ENCODE measurements at places on chromosomes 1 and 21. TPM values are rescaled to one million over a fixed set of nuclear protein-coding genes. Genes with fewer than 3 reads are reported as not detected.

GRCh38 chr1:180881806-180882509 lies 30.7 kb upstream of the KIAA1614 start:
- H3K4me3 ChIP-seq = no peak overlapping the region
- H3K36me3 ChIP-seq = no peaks in the 10 kb centered on the region
- H3K27me3 ChIP-seq = no peaks in the 10 kb centered on the region
- H3K4me1 ChIP-seq = no peaks in the 10 kb centered on the region

- H3K4me3 ChIP-seq = no peak overlapping the region
- H3K4me1 ChIP-seq = no peaks in the 10 kb centered on the region
- no peak for DNase-seq
- H3K36me3 ChIP-seq = no peaks in the 10 kb centered on the region
These were observed 330.4 kb downstream of the AJAP1 start for GRCh38 chr1:4984841-4985240.

DNA sequence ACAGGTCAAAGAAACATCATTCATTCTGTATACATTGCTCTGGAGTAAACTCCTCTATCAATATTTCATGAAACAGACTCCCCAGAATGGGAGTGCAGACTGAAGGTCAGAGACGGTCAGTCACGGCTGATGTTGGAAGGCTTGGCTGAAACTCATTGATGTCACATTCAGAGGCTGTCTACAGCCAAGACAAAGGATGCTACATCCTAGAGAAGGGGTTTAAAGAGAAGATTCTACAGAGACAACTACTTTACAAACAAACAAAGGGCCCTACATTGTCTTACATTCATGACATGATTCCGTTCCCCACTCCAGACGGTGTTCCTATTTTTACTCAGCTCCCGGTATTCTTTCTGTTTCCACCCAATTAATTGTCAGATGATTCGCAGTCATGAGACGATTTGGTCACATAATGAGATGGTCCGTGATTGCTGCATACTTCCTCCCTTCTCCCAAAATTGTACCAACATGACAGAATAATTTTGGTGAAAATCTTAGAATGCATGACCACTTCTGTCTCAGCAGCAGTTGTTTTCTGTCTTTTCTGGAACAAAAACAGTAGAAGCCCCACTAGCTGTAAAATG lies 73.8 kb upstream of the VAV3 start:
- H3K27me3 ChIP-seq = no peaks in the 10 kb centered on the region
- H3K4me1 ChIP-seq = peaks cover 9% of the 10 kb centered on the region
- H3K27ac ChIP-seq = no peak overlapping the region
- no peak overlapping the region for H3K4me3 ChIP-seq
- H3K36me3 ChIP-seq = no peaks in the 10 kb centered on the region
- no peak for DNase-seq

GRCh38 chr1:230169454-230170152 lies 102.6 kb downstream of the GALNT2 start:
- no peaks in the 10 kb centered on the region for H3K36me3 ChIP-seq
- H3K27me3 ChIP-seq = no peaks in the 10 kb centered on the region
- H3K27ac ChIP-seq = no peak overlapping the region

- no peak overlapping the region for H3K4me3 ChIP-seq
- H3K36me3 ChIP-seq = no peaks in the 10 kb centered on the region
- peaks cover 66% of the 10 kb centered on the region for H3K4me1 ChIP-seq
- DNase-seq = no peak
- H3K27me3 ChIP-seq = no peaks in the 10 kb centered on the region
These were observed 18.7 kb upstream of the CSF1 start for GRCh38 chr1:109891930-109892329.

GRCh38 chr1:162383091-162383490 lies 1.6 kb downstream of the C1orf226 start:
- DNase-seq = no peak
- no peaks in the 10 kb centered on the region for H3K27me3 ChIP-seq
- no peaks in the 10 kb centered on the region for H3K4me1 ChIP-seq
- H3K27ac ChIP-seq = no peak overlapping the region

GRCh38 chr1:20891091-20891490 lies 104.0 kb upstream of the HP1BP3 start:
- H3K27ac ChIP-seq = no peak overlapping the region
- H3K36me3 ChIP-seq = peaks cover 42% of the 10 kb centered on the region
- no peaks in the 10 kb centered on the region for H3K27me3 ChIP-seq
- H3K4me1 ChIP-seq = no peaks in the 10 kb centered on the region
- no peak overlapping the region for H3K4me3 ChIP-seq

- no peaks in the 10 kb centered on the region for H3K36me3 ChIP-seq
- no peaks in the 10 kb centered on the region for H3K27me3 ChIP-seq
- no peaks in the 10 kb centered on the region for H3K4me1 ChIP-seq
- DNase-seq = no peak
- no peak overlapping the region for H3K4me3 ChIP-seq
These were observed 340.1 kb downstream of the SETD4 start for GRCh38 chr21:35720208-35720731.

DNA sequence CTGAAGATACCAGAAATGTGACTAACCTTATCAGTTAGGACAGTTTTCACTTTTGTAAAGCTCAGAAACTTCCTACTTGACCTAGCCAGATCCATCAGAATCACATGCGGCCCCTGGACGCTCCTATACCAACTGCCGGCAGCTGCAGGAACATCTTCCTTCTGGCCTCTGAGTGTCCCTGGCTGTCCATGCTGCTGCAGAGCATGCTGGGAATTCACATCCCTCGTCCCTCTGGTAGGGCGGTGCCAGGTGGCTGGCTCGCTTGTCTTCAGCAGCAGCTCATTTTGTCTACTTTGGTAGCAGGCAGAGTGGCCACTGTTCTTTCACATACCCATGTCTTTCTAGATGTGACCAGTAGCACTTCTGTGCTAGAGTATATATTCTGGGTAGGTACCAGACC lies 34.4 kb downstream of the HHAT start:
- no peak overlapping the region for H3K4me3 ChIP-seq
- DNase-seq = no peak
- no peaks in the 10 kb centered on the region for H3K36me3 ChIP-seq
- H3K4me1 ChIP-seq = peaks cover 5% of the 10 kb centered on the region
- H3K27me3 ChIP-seq = no peaks in the 10 kb centered on the region
- no peak overlapping the region for H3K27ac ChIP-seq

- DNase-seq = peak; percentile 70
- no peaks in the 10 kb centered on the region for H3K27me3 ChIP-seq
- H3K36me3 ChIP-seq = peaks cover 58% of the 10 kb centered on the region
These were observed 10.4 kb upstream of the GALE start for GRCh38 chr1:23810818-23811540.

Gene NIBAN1
- total RNA-seq = 18.8 TPM

Gene ACOT11
- 10.4 TPM for total RNA-seq

Gene YIPF1
- 27.7 TPM for total RNA-seq

Gene ATP1A4
- not detected for total RNA-seq

Gene OR6K3
- 0.21 TPM for total RNA-seq
